Thoracic aorta (tissue), 2 donors: ENCODE measurements at places on chromosomes 13 and 19. TPM values are rescaled to one million over a fixed set of nuclear protein-coding genes. Genes with fewer than 3 reads are reported as not detected.

Gene FFAR3
- total RNA-seq = not detected

DNA sequence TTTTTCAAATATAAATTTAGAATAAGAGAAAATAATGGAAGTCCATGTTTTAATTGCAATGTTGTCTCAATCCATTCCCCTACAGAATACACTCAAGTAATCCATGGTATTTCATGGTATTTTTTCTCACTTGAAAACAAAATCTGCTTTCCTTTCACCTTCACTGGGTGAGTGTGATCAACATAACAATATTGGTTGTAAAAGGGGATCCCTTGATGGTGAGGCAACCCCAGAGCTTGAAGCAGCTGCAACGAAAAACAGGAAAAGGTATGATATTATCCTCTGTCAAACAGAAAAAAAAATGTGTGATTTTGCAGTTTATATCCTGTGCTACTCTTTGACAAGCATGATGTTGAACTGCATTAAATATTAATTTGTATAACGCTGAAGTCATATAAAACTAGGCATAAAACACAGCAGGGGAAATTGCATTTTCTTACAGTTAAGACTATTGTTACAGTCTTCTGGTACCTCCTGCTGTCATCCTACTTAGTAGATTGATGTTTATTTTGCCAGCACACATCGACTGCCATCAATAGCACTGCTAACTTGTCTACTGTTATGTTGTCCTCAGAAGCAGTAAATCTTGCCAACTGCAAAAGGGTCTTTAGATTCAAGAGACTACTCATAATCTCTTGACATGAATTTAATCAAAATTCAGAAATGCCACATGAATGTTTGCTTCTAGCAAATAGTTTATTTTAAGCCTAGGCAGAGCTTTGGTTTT lies 373.1 kb upstream of the MIR17HG start:
- H3K4me1 ChIP-seq = no peaks in the 10 kb centered on the region
- DNase-seq = no peak
- no peaks in the 10 kb centered on the region for H3K27me3 ChIP-seq
- no peaks in the 10 kb centered on the region for H3K36me3 ChIP-seq
- H3K4me3 ChIP-seq = no peak overlapping the region

DNA sequence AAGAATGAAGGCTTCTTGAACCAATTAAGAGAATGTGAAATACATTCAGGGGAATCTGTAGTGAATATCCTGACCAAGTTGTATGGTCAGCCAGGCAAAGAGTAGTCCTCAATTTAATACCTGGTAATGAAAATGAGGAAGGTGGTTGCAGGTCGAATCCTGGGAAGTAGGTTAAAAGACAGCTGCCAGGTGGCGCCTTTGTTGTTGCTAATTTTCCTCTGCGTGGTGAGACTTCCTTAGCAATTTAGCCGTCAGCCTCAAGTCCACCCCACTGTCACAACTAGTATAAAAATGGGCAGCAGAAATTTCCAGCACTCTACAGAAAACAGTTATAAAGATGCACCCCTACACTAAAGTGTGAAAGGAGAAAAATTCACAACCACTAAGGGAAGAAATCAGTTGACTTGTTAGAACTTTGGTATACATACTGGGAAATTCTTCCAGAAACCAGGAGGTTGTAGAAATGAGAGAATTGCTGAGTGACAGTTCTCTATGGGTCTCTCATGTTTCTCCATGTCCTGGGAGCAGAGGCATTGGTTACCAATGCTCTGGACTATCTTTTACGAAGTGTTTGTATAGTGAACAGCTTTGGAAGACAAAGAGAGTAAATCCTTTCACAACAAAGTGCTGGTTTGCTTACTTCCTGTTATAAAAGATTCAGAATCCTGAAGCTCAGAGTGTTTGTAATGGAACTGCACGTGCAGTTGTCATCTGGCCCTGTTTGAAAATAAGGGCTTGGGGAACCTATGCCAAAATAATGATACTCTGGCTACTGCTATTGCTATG lies 235.9 kb downstream of the NHLRC3 start:
- no peak overlapping the region for H3K4me3 ChIP-seq
- H3K4me1 ChIP-seq = no peaks in the 10 kb centered on the region
- no peaks in the 10 kb centered on the region for H3K36me3 ChIP-seq

- H3K4me1 ChIP-seq = no peaks in the 10 kb centered on the region
- no peak overlapping the region for H3K27ac ChIP-seq
- no peaks in the 10 kb centered on the region for H3K27me3 ChIP-seq
- H3K36me3 ChIP-seq = no peaks in the 10 kb centered on the region
- H3K4me3 ChIP-seq = no peak overlapping the region
Observed at GRCh38 chr13:106033659-106034058, 501.8 kb downstream of the EFNB2 start.

- H3K27ac ChIP-seq = no peak overlapping the region
- H3K27me3 ChIP-seq = no peaks in the 10 kb centered on the region
- no peaks in the 10 kb centered on the region for H3K36me3 ChIP-seq
- no peak for DNase-seq
- H3K4me1 ChIP-seq = no peaks in the 10 kb centered on the region
Observed at GRCh38 chr19:58014141-58014540, 11.5 kb upstream of the ZNF606 start.

DNA sequence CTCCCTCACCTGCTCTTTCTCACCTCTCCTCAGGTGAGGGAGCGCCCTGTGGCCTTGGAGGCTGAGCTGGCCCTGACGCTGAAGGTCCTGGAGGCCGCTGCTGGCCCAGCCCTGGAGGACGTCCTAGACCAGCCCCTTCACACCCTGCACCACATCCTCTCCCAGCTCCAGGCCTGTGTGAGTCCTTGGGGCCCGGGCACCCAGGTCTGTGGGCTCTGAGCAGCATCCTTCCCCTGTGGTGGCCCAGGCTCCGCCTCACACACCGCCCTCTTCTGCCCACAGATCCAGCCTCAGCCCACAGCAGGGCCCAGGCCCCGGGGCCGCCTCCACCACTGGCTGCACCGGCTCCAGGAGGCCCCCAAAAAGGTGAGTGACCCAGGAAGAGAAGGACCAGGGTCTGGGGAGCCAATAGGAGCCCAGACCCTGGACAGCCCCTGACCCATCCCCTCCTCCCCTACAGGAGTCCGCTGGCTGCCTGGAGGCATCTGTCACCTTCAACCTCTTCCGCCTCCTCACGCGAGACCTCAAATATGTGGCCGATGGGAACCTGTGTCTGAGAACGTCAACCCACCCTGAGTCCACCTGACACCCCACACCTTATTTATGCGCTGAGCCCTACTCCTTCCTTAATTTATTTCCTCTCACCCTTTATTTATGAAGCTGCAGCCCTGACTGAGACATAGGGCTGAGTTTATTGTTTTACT lies 1.9 kb downstream of the IFNL1 start:
- no peak overlapping the region for H3K27ac ChIP-seq
- H3K27me3 ChIP-seq = no peaks in the 10 kb centered on the region
- no peak for DNase-seq
- no peaks in the 10 kb centered on the region for H3K4me1 ChIP-seq
- no peak overlapping the region for H3K4me3 ChIP-seq
- H3K36me3 ChIP-seq = no peaks in the 10 kb centered on the region

Gene SYCN
- total RNA-seq = not detected

- no peaks in the 10 kb centered on the region for H3K36me3 ChIP-seq
- no peak overlapping the region for H3K27ac ChIP-seq
- H3K27me3 ChIP-seq = no peaks in the 10 kb centered on the region
- no peak overlapping the region for H3K4me3 ChIP-seq
Observed at GRCh38 chr13:74226791-74227475, 92.7 kb upstream of the KLF12 start.

- no peak for DNase-seq
- no peak overlapping the region for H3K27ac ChIP-seq
- no peaks in the 10 kb centered on the region for H3K27me3 ChIP-seq
Observed at GRCh38 chr13:39876258-39876657, 220.8 kb downstream of the COG6 start.

Gene DPF1
- 1.2 TPM for total RNA-seq

- no peak overlapping the region for H3K4me3 ChIP-seq
- no peak for DNase-seq
- no peaks in the 10 kb centered on the region for H3K4me1 ChIP-seq
- no peaks in the 10 kb centered on the region for H3K36me3 ChIP-seq
Observed at GRCh38 chr13:113661509-113661908, 3.5 kb upstream of the ATP4B start.

Gene NXNL1
- total RNA-seq = not detected

Gene GYS1
- total RNA-seq = 30.1 TPM

DNA sequence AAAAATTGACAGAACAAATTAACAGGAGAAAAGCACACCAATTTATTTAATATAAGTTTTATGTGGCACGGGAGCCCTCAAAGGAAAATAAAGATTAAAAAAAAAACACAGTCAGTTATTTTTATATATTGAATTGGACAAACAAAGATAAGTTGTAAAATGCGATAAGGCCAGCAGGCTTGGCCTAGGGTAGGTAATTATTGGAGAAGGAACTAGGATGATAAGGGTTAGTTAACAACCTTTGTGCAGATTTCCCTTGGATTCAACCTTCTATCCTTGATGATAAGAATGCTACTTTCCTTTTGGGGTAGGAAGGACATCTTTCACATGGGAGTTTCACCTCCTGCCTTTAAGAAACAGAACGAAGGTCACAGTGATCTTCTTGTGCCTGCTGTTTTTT lies 252.8 kb downstream of the SHISA2 start:
- no peaks in the 10 kb centered on the region for H3K36me3 ChIP-seq
- no peak for DNase-seq
- H3K27me3 ChIP-seq = no peaks in the 10 kb centered on the region
- no peaks in the 10 kb centered on the region for H3K4me1 ChIP-seq
- H3K4me3 ChIP-seq = no peak overlapping the region

Gene KLK4
- not detected for total RNA-seq

Gene CLEC17A
- total RNA-seq = not detected

DNA sequence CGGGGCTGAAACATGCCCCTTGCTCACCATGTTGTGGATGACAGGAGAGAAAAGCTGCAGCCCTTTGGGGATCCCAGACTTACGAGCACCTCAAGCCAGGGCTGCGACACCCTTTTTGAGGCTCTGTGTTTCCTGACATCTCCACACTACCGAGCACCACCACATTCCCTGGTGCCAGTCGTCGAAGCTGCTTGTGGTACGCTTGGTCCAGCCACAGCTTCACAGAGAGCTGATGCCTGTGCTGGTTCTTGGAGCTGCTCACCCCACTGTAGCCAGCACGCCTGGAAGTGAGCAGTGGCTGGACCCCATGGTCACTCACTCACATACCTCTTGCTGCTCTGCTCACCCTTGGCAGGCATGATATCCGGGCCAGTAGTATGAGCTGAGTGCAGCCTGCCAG lies 367.5 kb downstream of the SLITRK6 start:
- H3K36me3 ChIP-seq = no peaks in the 10 kb centered on the region
- H3K27ac ChIP-seq = no peak overlapping the region
- H3K4me1 ChIP-seq = no peaks in the 10 kb centered on the region
- H3K4me3 ChIP-seq = no peak overlapping the region
- no peaks in the 10 kb centered on the region for H3K27me3 ChIP-seq

Gene GPR183
- 19.6 TPM for total RNA-seq

DNA sequence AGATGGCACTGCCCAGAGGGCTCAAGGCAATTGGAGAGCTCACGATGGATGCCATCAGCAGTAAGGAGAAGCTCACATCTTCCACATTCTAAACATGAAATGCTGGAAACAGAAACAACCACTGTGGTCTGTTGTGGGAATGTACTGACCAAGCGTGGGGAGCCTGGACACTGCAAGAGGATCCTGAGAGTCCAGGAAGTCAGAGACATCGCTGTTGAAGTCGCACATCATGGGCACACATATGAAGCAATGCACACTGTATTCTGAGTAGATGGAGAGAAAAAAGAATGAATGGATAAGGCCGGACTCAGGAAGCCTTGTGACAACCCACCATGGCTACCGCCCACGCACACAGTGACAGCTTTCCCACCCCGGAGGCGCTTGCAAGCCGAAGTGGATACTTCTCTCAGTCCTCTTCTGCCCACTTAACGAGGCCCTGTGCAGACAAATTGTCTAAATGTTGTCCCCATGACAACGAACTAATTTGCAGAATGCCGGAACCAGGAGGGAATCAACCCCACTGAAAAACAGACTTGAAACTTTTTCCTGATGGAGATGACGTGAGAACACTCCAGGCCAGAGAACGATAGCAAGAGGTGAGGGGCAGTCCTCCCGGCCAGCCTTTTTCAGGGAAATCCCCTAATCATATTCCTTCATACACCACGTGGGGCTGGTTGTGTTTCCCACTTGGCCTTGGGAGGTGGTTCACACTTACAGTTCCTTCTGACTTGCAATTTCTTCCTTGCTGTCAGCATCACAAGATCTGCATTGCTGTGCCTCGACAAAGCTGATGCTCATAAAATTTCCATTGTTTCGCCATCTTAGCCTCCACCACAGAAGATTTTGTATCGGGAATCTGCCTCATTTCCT lies 109.6 kb upstream of the SERP2 start:
- H3K4me1 ChIP-seq = peaks cover 19% of the 10 kb centered on the region
- no peak for DNase-seq
- H3K27me3 ChIP-seq = no peaks in the 10 kb centered on the region
- no peak overlapping the region for H3K27ac ChIP-seq

DNA sequence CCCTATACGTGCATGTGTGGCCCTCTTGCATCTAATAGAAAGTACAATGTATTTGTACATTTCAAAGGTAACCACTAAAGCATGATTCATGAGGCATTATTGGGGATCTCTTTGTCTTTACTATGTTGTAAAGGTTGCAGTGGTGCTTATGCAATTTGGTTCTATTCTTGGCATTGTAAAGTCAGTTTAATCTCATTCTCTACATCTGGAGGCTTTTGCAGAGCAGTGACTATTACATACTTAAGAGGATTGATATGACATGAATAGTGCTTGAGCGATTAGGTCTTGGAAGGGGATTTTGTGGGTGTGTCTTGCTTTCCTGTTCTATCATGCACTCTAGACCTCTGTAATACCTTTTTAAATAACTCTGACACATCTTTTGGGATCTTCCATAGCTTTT lies 610.0 kb downstream of the EFNB2 start:
- no peaks in the 10 kb centered on the region for H3K4me1 ChIP-seq
- no peak overlapping the region for H3K27ac ChIP-seq
- no peak overlapping the region for H3K4me3 ChIP-seq
- no peaks in the 10 kb centered on the region for H3K27me3 ChIP-seq
- no peaks in the 10 kb centered on the region for H3K36me3 ChIP-seq
- no peak for DNase-seq

Gene SYDE1
- total RNA-seq = 83.3 TPM

DNA sequence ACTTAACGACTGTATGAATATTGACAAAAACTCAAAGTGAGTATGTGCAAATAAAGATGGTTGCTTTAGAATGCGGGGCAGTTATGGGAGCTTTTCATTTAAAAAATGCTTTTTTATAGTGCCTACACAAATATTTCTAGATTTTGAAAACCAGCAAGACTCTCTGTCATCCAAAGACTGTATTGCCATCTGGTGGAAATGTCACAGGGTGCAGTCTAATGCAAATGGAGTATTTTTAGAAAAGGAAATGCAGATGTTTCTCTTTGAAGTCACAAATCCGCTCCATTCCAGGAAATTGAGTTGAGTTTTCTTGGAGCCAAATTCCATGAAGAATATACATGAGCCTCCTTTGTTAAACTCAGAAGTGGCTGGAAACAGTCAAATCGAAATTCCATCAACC lies 2.3 kb upstream of the C1QTNF9B start:
- H3K27me3 ChIP-seq = no peaks in the 10 kb centered on the region
- DNase-seq = no peak
- H3K27ac ChIP-seq = no peak overlapping the region

Gene SPIB
- not detected for total RNA-seq

Gene KMT2B
- total RNA-seq = 26.4 TPM

GRCh38 chr13:76463314-76463713 lies 422.9 kb downstream of the KCTD12 start:
- H3K4me3 ChIP-seq = no peak overlapping the region
- DNase-seq = no peak
- no peaks in the 10 kb centered on the region for H3K4me1 ChIP-seq
- no peaks in the 10 kb centered on the region for H3K36me3 ChIP-seq
- no peak overlapping the region for H3K27ac ChIP-seq

Gene ANKRD24
- total RNA-seq = 0.28 TPM
